ENCODE measurements at places on chromosomes 6 and 20.

GRCh38 chr6:28980137-28980851 lies 24.8 kb downstream of the ZNF311 start:
- DNase-seq, result no peak

- DNase-seq, result no peak
Observed at GRCh38 chr6:56382416-56382940, 135.1 kb upstream of the COL21A1 start.

GRCh38 chr6:107543088-107543487 lies 53.2 kb downstream of the SOBP start:
- no peak for DNase-seq

DNA sequence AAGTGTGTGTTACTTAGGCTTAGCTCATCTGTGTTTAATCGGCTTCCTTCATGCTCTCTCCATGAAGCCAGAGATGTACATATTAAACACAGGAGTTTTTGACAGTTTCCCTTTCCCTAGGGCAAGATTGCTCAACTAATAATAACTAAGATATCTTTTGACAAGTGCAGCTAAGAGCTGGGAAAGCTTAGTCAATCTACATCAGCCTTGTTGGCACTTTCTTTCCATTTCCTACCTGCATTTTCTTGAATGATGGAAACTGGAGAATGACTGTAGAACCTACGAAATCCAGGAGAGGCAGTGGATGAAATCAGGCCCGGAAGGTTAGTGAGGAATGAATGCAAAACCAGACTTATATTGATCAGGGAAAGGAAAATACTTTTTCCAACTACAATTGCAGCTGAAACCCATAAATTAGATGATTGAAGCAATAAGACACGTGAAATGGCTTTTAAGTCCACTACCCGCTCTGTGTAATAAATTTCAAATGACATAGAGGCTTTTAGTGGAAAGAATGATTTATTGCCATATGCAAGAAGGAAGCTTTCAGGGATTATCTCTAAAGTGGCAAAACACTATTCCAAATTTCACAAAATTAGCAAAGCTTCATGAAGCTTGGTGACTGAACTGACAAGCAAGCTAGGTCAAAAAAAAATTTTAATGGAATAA lies 237.2 kb upstream of the ID4 start:
- no peak for DNase-seq

GRCh38 chr6:122818866-122819265 lies 29.8 kb downstream of the SMPDL3A start:
- DNase-seq, result no peak

DNA sequence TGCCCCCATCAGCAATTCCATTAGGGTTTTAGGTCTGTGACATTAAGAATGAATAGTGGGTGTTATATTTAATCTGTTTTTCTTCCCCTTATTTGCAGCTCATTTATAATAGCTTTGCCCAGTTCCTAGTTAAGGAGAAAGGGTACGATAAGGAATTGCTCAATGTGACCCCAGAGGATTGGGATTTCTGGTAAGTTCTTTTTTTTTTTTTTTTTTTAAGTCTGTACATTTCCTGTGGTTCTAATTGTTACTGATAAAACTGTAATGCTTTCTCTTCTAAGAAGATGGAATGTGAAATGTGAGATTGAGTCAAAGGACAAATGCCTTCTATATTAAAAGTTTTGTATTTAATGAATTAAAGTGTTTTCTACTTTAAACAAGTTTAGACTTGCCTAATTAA lies 5.5 kb downstream of the NT5DC1 start:
- no peak for DNase-seq

- DNase-seq, result peak; percentile 67
Observed at GRCh38 chr6:136113736-136114173, 136.4 kb downstream of the MTFR2 start.

DNA sequence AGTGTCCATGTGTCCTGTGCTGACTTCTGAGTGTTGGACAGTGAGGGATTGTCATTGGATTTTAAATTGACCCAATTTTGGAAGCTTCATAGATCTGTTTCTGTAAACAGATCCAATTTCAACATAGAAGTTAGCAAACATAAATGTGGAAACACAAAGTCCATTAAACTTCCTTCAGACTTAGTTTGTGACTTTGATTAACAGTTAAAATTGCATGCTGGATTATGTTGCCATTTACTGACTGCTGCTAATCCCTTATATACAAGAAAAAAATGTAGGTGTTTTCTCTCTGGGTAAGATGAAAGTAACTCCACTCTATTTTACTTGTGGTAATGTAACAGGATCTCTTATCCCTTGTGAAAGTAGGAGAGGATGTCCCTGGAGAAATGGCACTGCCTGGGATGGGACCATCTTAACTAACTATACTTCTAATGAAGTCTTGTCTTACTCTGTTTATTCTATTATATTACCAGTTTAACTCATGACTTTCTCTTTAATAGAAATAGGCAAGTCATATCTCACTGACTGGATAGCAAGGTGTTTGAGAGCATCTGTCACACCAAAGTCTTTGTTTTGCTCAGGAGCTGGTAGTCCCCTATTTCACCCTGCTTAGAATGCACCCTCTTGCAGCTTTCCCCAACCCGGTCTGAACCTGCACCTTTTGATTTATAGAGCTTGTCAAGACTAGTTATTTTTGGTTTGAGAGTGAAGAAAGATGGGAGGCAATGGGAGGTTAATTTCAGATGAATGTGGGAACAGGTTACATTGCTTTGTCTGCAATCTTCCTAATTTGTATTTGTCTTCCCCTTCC lies 7.2 kb downstream of the TPX2 start:
- DNase-seq, result no peak

DNA sequence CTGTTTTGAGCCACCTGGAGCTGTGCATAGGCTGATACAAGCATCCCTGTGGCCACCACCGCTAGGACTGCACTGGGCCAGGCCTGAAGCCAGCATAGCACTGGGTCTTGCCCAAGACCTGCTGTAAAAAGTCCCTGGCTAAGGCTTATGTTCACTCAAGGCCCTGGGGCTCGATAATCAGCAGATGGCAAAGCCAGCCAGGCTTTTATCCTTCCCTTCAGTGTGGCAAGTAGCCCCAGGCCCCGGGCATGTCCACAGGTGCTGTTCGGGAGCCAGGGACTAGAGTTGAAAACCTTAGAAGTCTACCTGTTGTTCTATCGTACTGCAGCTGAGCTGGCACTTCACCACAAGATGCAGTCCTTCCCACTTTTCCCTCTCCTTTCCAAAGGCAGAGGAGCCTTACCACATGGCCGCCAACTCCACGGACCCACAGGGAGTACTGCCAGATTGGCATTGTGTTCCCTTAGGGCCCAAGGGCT lies 226.4 kb upstream of the ZNF217 start:
- DNase-seq, result no peak

DNA sequence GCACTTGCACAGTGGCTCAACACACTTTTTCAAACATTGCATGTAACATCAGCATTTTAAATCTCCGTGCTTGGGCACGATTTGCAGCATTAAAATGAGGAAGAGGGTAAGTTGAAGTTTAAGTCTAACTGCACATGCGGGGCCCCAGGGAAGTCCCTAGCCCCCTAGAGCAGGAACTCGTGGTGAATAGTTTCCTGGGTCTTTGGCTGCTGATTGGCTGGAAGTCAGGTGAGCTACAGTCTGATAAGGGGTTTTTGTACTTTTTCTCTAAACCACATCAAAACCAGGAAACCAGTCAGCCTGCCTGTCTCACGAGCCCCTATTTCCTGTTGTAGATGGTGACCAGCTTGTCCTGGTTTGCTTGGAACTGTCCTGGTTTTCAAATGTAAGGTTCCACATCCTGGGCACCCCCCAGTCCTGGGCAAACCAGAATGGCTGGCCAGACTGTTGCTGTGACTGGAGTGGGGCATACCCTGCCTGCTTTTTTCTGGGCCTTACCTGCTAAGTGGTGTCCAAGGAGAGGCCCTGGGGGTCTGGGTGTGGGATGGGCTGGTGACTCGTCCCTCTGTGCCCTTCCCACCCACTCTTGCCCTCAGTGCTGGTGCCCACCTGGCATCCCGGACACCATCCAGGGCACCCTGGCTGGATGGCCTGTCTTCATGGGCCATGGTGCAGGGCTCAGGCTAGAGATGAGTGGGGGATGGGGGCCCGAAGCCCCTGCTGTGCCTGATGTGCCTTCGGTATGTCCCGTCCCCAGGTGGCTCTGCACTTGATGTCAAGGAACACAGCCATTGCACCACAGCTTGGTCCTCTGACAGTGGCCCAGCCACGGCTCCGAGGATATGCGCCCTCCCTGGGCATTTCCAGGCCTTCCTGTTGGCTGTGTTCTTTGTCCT lies 31.8 kb downstream of the SUN5 start:
- peak; percentile 67 for DNase-seq

- no peak for DNase-seq
Observed at GRCh38 chr6:176766-177165, 115.5 kb upstream of the DUSP22 start.

GRCh38 chr6:108622641-108623298 lies 62.1 kb downstream of the FOXO3 start:
- peak; percentile 83 for DNase-seq

DNA sequence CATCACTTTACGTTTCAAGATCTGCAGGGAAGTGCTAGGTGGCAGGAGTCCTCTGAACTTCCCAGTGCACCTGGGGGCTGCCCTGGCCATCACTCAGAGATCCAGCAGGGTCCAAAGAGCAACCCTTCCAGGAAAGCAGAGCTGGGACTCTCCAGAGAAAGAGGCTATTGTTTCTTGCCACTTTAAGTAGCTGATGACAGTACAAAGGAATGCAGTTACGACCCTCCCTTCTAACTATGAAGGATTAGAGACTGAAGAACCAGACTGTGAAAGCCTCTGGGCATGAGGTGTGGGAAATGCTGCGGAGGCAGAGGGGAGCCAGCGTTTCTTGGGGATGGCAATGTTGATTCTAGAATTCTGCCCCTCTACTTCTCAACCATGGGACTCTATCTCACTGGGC lies 189.1 kb upstream of the SUPT3H start:
- DNase-seq, result no peak

DNA sequence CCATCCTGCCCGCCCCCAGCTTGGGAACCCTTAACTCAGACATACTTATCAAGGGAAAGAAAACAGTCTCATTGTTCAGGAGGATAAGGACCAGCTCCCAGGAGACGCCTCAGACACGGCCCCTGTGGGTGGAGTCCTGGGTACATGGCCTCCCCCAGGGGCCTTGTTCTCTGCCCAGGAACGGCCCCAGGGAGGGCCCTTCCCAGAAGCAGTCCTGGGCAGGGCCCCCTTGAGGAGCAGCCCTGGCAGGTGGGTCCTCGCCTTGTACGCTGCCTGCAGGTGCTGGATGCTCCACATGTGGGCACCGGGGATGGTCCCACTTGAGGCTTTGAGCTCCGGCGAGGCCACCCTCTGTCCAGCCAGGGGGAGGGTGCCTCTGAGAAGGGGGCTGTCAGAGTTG lies 4.5 kb upstream of the GATA5 start:
- no peak for DNase-seq

DNA sequence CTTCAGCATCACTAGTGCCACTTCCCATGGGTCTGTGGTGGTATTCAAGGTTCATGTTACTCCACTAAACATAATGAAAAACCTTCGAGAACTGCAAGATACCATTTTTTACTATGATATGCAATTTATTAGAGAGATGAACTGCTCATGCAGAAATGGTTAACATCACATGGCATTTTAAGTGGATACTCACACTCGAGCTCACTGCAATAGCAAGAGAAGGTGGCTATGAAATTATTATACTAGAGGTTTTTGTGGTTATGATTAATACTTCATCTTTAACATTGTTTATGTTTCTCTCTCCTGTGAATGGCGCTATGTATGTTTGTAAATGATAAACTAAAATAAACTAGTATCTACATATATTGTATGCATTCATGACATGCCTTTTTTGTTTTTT lies 35.1 kb downstream of the SCAF8 start:
- no peak for DNase-seq

- no peak for DNase-seq
Observed at GRCh38 chr6:155066361-155066760, 71.2 kb downstream of the TIAM2 start.

- no peak for DNase-seq
Observed at GRCh38 chr20:24724982-24725533, 224.0 kb upstream of the CST7 start.

- no peak for DNase-seq
Observed at GRCh38 chr20:44850837-44851236, 34.7 kb upstream of the YWHAB start.

DNA sequence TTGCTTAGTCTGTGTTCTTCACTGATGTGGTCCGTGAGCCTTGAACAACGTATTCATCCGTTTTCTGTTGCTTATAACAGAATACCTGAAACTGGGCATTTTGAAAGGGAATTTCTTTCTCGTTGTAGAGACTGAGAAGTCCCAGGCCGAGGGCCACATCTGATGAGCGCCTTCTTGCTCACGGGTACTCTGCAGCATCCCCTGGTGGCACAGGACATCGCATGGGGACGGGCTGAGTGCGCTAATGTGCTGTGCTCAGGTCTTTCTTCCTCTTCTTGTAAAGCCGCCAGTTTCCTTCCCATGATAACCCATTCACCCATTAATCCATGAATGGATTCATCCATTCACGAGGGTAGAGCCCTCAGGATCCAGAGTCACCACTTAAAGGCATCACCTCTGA lies 161.0 kb downstream of the NFATC2 start:
- DNase-seq, result no peak

DNA sequence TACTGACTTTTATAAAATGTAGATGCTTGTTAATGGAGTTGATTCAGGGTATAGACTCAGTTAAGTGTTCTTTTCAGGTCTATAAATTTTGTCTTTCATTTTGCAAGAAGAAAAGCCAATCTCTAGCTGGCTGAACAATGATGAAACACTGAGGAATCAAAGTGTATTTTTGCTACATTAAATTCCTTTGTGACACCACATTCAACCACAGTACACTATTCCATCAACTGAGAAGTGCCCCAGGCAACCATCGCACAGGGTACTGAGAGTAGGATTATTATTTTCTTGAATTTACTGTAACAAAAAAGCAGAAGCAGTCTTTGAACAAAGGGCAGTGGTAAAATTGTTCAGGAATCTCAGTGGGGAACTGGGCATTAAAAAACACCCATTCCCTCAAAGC lies 83.6 kb downstream of the PREP start:
- no peak for DNase-seq

- no peak for DNase-seq
Observed at GRCh38 chr6:43770372-43771209, 580 bp downstream of the VEGFA start.

DNA sequence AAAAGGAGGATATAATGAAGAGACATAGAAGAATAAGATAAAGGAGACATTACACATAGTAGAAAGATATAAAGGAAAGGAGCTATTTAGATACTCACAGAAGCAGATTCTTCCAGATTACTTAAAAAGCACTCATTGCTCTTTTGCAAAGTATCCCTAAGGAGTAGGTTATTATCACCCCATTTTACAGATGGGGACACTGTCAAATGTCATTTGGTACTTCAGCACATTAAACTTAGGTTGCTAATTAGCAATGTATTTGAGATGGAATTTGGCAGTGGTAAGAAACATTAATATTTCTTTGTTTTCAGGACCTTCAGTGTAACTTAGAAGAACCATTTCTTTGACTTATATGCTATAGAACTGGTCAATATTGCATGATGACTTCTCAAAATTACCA lies 11.9 kb upstream of the HIVEP1 start:
- DNase-seq, result no peak

GRCh38 chr6:37047689-37048402 lies 42.4 kb downstream of the FGD2 start:
- no peak for DNase-seq
